CD4-positive, alpha-beta T cell treated with Interleukin-21 for 1 hour (primary cell): ENCODE measurements at places on chromosomes 1 and 21.

GRCh38 chr1:50329332-50329932 lies 93.8 kb downstream of the DMRTA2 start:
- no peak for DNase-seq

DNA sequence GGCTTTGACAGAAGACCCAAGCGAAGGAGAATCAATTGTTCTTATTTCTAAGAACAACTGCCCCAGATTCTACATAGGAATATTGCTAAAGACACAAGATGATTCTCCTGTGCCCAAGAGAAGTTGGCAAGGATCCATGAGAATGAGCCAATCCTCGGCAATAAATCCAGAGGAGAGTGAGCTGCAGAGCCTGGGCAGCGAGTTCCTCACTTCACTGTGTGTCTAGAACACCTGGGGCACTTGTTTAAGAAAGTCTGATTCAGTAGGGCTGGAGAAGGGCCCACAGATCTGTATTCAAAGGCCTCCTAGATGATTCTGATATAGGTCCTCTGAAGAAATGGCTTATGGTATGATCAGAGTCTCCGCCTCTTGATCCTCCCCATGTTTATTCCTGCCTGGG lies 31.8 kb downstream of the GADD45A start:
- no peak for DNase-seq

DNA sequence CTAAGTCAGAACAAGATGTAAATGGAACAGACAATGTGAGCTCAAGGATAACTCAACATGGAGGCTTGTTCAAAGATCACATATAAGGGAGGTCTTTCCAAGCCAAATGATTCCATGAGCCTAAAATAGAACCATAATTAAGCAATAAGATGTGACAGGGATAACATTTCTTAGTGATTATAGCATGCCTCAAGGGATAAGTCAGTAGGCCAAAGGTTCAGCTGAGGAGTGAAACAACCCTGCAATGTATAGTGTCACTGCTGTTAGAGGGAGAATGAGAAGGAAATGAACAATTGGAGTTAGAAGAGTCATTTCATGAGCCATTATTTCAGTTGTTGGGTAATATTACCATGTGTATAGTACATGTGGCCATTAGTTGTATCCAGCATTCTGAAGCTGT lies 25.0 kb downstream of the GORAB start:
- DNase-seq: no peak

GRCh38 chr21:27739187-27739586 lies 772.3 kb upstream of the ADAMTS5 start:
- DNase-seq: no peak

DNA sequence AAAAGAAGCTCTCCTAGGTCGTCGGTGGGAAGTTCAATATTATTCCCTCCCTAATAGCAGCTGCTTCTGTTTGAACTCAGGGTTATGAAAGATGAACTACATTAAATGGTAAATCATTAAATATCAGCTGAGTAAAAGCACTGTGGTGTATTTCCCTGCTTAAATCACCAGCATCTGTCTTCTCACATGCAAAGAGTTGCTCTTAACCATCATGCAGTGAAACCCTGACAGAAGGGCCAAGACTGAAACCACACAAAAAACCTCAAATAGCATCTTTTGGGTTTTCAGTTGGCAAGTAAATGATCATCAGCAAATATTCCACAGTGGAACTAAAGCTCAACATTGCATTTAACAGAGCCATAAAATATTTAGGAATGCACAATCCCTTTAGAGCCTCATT lies 380.0 kb upstream of the ADGRL2 start:
- no peak for DNase-seq

GRCh38 chr1:156717351-156717750 lies 10.9 kb upstream of the METTL25B start:
- DNase-seq: no peak

DNA sequence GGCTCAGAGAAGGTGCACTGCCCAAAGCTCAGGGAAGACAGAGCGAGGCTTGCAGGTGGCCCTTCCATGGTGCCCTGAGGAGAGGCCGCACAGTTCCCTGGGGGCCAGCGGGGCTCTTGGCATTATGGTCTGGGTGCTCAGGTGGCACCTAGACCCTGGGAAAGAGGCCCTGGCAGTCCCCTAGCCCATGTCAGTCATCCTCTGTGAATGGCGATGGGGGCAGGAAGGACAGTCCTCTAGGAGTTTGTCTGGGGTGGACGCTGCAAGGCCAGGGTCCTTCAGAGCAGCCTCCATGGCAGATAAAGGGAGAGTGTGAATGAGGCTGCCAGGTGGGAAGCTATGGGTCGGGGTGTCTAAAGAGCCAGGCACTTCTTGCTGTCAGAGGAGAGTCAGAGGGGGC lies 345.9 kb upstream of the VAMP3 start:
- no peak for DNase-seq

DNA sequence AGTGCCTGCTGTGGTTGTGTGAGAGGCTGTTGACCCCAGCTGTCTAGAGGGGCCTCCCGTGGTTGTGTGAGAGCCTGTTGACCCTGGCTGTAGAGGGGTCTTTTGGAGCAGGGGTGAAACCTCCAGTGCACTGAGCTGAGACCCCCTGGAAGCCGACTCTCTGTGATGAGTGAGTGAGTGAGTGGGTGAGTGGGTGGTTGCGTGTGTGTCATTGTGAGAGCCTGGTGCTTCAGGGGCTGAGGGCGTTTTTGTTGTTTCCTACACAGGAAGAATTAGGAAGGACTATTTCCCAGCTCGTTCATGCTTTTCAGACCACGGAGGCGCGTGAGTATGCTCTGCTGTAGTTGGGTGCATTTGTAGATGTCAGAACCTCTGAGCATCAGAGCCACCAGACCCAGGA lies 3.0 kb downstream of the RRP1 start:
- no peak for DNase-seq

DNA sequence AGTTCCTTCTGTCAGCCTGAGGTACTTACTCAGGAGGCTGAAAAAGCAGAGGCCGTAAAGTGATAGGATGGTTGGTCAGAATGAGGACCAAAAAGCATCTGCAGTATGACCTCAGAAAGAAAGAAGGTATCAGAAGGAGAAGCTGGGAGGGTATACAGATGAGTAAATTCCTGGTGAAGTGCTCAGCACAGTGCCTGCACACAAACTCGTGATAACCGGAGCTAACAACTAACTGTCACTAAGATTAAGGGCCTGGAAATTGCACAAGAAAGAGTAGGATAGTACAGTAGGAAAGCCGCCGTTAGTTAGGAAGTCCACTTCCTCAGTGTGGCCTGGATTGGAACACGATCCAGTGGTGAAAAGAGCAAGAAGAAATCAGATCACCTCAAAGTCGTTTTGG lies 62.6 kb downstream of the VPS26C start:
- DNase-seq: no peak

GRCh38 chr1:87400813-87401212 lies 72.1 kb downstream of the LMO4 start:
- DNase-seq: no peak

DNA sequence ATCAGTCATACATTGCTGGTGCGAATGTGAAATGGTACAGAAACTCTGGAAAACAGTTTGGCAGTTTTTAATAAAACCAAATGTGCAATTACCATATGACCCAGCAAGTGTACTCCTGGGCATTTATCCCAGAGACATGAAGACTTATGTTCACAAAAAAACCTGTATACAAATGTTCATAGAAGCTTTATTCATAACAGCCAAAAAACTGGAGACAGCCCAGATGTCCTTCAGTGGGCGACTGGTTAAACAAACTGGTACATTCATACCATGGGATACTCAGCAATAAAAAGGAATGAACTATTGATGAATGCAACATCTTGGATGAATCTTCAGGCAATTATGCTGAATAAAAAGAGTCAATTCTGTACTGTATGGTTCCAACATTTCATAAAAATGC lies 97.8 kb downstream of the DTL start:
- no peak for DNase-seq

GRCh38 chr1:171061425-171062143 lies 29.1 kb upstream of the FMO3 start:
- no peak for DNase-seq

- DNase-seq: no peak
Observed at GRCh38 chr1:57882072-57882471, 458.2 kb upstream of the DAB1 start.

GRCh38 chr1:237527761-237528160 lies 363.0 kb downstream of the ZP4 start:
- DNase-seq: no peak

GRCh38 chr1:165641231-165641987 lies 10.4 kb downstream of the MGST3 start:
- DNase-seq: no peak

GRCh38 chr1:925561-926421 lies 2.1 kb downstream of the SAMD11 start:
- no peak for DNase-seq
